ENCODE measurements at places on chromosomes 7 and 10.

- no peak for DNase-seq
Measured at GRCh38 chr7:4809091-4809591, 33.7 kb downstream of the AP5Z1 start.

DNA sequence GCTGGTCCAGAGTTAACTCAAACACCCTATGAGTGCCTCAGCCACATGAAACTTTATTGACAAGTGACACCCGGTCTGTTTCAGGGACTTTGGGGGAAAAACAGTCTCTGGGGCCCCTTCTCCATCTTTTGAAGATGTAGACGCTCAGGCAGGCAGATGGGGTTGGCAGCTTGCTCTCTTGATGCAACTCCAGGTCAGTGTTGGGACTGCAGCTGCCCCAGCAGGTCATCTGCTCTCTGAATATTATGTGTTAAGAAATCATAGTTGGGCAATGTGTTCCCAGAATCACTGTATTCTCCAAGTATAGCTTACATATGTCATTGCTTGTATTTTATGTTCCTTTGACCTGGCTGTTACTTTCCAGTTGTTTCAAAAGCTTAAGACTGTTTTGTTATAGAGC lies 544.9 kb upstream of the MGMT start:
- DNase-seq: no peak

GRCh38 chr10:8951440-8952089 lies 897.1 kb downstream of the GATA3 start:
- DNase-seq: no peak

DNA sequence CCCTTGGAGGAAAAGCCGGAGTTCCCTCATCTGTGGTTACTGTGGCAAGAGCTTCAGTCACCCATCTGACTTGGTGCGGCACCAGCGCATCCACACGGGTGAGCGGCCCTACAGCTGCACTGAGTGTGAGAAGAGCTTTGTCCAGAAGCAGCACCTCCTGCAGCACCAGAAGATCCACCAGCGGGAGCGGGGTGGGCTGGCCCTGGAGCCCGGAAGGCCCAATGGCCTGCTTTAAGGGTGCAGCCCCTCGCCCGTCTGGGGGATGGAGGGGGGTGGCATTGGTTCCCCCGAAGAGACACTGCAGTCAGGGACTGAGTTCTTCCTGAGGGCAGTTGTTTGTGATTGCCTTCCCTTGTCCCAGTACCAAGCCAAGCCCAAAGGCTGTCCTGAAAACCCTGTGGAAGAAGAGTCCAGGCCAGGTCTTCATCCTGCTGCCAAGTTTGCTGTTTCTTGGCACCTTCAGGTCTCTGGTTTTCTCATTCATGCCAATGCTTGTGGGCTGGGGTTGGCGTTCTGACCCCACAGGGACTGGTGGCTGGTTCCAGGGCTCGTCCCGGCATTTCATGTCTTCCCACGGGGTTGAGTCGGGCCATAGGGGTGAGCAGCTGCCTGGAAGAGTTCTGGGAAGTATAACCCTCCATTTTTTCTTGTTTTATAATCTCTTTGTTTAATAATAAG lies 7.7 kb upstream of the ZNF783 start:
- DNase-seq: peak; percentile 11

GRCh38 chr10:128026615-128027300 lies 99.5 kb downstream of the MKI67 start:
- no peak for DNase-seq

- DNase-seq: no peak
Measured at GRCh38 chr10:30116041-30116491, 56.7 kb upstream of the JCAD start.

GRCh38 chr10:75030371-75030770 lies 81.1 kb upstream of the SAMD8 start:
- no peak for DNase-seq

DNA sequence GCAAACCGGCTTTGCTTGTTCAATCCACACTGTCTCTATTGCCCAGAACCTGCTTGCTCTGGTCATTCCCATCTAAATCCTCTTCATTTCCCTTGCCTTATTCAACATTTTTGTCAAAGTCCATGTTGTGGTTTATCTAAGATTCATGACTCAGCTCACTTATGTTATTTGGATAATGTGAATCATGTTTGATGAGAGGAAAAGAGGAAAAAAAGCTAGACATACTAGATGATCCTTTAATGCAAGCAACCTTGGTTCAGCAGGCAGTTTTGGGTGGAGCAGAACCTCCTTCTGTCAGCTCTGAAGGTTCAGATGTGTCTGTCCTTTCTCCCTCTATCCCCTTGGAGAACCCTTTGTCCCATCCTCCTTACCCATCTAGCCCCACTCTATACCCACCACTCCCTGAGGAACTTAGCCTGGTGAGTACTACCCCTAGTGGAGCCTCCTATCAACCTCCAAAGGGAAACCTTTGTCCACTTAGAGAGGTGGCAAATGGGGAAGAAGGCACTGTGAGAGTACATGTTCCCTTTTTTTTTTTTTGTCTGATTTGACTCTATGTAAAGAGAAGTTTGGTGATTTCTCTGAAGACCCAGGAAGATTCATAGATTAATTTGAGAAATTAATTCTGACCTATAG lies 2.1 kb upstream of the SAMD9L start:
- DNase-seq: no peak

DNA sequence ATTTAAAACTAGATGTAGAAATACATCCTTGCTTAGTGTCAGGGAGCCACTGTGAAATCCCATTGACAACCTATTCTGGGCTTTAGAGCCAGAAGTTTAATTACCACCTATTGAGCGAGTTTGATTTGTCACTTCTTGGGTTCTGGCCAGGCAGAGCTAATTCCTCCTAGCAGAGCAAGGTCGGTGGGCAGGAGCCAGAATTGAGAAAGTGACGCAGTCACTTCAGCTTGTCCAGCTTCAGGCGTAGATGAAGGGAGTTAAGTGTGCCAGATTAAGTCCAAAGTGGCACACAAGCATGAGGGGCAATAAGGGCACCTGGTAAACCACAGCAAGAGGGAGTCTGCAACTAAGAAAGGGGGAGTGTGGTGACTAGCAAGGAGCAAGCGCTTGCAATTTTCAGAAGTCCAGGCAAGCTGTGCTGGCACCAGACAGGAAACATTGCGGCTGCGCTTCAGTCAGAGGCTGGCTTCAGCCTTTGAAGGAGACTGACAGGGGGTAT lies 119.4 kb downstream of the ST7 start:
- DNase-seq: peak; percentile 78

DNA sequence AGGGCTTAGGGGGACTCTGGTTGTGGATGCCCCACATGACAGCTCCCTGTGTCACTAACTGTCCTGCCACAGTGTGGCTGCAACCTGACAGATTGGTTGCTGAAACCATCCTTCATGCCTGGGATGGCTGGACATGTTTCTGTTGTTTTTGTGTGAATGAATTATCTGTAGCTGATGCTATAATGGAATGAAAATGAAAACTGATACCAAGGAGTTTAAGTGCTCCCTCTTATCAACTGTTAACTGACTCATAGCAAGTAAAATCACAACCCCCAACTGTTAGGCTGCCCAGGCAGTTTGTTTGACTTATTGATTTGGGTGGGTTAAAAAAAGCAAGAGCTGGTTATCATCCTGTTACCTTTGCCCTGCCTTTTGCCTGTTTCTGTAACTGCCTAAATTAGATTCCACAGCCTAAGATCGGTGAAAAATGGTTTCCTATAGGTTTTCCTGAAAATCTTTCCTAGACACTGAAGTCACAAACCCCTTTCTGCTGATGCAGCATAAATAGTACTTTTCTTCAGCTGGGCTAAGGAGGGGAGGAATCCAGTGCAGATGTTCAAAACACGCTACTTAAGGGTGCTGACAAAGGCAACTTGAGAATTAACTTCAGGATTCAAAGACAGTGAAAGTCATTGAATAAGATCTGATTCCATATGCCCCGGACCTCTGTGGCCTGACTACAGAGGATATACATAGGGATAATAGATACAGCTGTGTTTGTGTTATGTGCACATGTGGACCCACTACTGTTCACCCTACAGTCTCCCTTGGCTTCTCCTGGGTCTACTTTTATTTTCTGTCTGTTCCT lies 5.7 kb downstream of the FRAT2 start:
- no peak for DNase-seq

DNA sequence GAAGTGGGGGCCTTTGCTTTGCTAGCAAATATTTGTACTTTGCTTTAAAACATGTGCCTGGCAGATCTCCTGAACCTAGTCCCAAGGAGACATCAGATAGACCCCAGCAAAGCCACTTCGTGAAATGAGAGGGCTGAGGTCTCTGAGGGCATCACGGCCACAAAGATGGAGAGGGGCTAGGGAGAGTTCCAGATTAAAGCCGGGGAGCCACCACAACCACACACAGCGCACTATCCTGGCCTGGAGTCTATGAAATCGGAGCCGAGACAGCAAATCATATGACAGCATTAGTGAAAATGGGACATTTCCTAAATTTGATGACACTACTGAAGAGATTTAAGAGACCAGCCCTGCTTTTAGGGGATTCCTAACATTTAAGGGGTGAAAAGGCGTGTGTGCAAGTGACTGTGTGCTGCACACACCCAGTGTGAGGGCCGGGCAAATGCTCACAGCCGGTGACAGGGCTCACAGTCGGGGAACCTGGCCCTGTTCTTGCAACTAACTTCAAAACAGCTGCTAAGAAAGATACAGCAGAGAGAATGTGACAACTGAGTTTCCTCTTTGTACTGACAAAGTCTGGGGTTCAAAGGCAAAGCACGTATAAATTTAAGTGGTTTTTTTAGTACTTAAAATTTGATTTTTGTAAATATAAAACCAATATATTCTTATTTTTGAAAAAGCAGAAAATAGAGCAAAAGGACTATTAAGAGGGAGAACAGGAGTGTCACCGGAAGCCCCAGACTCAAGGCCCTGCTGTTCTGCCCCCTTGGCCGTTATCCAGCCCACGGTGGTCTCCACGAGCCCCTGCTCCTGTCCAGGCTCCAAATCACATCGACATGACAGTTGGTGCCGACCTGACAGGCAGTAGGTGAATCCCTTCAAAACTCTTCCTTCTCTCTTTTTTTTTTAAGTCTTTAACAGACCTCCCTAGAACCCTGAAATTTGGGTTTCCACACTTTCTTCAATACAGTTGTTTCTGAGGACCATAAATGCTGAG lies 49.5 kb downstream of the VIPR2 start:
- no peak for DNase-seq

DNA sequence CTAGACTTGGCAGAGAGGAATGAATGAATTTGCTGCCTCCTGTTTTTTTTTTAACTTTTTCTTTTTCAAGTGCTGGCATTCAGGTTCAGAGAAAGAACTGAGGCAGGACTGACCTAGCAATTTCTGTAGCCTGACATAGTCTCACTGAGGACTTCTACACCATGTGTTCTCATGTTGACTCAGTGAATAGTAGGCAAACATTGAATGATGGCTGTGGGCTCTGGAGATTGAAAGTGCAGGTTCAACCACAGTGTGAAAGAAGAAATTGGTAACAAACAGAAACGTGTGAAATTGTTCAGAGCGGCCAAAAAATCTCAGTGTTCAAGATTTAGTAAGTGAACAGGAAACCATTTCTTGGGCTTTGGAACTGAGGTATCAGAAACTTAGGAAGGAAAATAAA lies 322.4 kb upstream of the GHITM start:
- DNase-seq: no peak

- DNase-seq: no peak
Measured at GRCh38 chr7:42573881-42574672, 337.1 kb upstream of the GLI3 start.

DNA sequence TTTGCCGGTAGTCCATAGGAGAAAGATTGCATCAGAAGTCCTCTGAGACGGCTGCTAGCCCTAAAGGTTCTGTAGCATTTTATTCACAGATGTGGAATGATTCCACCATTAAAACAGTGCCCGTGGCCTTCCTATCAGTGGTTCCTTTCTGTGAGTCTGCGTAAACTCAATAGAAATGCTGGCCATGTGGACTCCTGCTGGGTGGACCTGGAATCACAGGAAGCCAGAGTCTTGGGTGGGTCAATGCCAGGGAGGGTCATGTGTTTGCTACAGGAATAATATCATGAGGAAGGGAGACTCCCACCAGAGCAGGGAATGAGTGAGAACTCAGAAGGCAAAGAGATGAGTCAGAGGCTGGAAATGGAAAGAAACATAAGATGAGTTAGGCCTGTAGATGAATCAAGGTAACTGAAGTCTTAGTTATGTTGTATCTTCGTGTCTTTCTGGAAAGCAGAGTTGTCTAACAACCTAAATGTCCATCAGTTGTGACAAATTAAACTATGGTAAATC lies 410.4 kb upstream of the AUTS2 start:
- no peak for DNase-seq

DNA sequence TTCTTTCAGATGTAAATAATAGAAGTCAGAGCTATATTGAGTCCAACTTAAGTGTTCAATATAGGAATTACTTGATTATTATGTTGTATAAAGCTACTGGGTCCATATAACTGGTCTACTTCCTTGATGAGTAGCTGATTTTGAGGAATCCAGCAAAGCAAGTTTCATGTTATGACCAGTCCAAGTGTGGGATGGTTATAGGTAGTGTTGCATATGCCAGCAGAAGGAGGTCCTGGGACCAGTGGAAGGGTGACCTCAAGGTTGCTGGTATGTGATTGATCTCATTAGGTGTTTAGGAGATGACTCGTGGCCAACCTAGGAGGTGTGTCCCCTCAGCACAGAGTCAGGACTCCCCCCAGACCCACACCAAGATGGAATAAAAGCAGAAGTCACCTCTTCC lies 551.5 kb downstream of the KCNMA1 start:
- no peak for DNase-seq

DNA sequence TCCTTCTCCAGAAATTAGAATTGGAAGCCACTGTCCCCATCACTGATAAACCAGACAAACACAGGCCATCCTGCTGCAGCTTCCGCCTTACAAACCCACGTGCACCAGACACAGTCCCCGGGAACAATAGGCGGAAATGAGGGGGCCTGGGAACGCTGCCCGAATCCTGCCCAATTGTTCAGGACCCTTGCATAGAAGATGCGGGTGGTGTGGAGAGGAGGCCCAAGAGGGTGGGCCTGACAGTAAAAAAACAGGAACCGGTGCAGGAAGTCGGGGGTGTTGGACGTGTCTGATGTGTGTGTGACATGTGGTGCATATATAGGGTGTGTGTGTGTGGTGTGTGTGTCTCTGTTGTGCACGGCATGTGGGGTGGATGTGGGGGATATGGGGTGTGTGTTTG lies 26.5 kb upstream of the CHST15 start:
- DNase-seq: no peak

DNA sequence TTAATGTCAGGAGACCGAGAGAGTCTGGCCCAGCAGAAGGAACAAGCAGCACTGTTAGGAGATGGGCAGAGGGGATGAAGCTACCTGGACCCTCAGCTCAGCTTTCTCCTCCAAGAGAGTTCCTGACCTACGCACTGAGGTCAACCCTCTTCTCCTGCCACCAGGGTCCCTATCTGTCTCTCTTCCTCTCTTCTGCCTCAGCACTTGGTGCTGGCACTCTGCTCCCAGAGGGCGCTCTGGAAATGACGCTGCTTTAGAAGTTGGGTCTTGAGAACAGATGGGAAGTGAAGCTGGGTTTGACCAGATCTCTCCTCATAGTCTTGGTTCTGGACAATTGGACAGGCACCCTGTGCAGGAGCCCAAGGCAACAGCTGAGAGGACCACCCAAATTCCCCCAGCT lies 216.0 kb upstream of the AGK start:
- DNase-seq: no peak

GRCh38 chr7:116687801-116688201 lies 15.8 kb downstream of the MET start:
- no peak for DNase-seq

- DNase-seq: no peak
Measured at GRCh38 chr7:132469264-132469663, 107.0 kb downstream of the PLXNA4 start.

GRCh38 chr7:25083201-25083600 lies 41.9 kb downstream of the CYCS start:
- no peak for DNase-seq
